ENCODE measurements at places on chromosomes 16 and 17.

- DNase-seq, result no peak
These were observed 183.6 kb upstream of the PMFBP1 start for GRCh38 chr16:72355561-72355960.

DNA sequence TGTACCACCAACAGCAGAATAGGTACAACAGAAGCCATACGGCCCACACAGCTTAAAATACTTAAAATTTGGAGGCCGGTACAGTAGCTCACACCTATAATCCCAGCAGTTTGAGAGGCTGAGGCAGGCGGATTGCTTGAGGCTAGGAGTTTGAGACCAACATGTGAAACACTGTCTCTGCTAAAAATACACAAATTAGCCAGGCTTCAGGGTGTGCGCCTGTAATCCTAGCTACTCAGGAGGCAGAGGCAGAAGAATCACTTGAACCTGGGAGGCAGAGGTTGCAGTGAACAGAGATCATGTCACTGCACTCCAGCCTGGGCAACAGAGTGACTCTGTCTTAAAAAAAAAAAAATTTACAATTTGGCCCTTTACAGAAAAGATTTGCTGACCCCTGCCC lies 17.0 kb downstream of the GFOD2 start:
- DNase-seq, result no peak

DNA sequence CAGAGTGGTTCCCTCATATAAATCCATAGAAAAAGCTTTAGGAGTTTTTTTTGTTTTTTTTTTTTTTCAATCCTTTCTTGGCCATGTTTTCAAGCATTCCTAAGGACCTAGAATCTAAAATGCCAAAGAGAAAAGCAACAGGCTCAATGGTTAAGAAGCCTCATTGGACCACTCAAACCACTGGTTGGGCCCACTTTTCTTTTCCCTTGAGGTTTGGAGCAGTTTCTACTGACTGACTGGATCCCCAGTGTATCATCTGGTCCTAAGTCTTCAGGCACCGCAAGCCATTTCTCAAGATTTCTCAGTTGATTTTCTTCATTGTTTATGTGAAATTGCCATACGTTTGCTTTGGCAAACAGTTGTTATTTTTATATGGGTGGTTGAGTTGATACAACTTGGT lies 14.4 kb downstream of the METTL9 start:
- no peak for DNase-seq

- DNase-seq, result no peak
These were observed 317 bp downstream of the TEFM start for GRCh38 chr17:30905742-30906100.

- DNase-seq, result no peak
These were observed 42.2 kb upstream of the GSE1 start for GRCh38 chr16:85570735-85571562.

DNA sequence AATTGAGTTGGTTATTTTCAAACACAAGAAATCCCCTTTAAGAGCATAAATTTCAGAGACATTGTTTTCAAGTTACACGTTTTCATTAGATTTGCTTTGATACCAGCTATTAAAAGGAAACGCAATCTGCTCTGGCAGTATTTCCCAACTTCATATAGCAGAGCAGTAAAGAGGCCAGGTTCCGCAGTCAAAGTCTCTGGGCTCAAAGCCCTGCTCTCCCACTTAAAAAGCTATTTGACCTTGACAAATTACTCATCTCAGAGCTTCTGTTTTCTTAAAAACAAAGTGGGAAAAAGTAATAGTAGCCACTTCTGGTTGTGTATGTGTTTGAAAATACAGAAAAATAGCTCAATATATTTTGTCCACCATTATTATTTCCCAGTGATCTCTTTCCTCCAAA lies 89.7 kb upstream of the CDYL2 start:
- no peak for DNase-seq

GRCh38 chr17:3002538-3003295 lies 60.7 kb downstream of the OR1D5 start:
- no peak for DNase-seq

DNA sequence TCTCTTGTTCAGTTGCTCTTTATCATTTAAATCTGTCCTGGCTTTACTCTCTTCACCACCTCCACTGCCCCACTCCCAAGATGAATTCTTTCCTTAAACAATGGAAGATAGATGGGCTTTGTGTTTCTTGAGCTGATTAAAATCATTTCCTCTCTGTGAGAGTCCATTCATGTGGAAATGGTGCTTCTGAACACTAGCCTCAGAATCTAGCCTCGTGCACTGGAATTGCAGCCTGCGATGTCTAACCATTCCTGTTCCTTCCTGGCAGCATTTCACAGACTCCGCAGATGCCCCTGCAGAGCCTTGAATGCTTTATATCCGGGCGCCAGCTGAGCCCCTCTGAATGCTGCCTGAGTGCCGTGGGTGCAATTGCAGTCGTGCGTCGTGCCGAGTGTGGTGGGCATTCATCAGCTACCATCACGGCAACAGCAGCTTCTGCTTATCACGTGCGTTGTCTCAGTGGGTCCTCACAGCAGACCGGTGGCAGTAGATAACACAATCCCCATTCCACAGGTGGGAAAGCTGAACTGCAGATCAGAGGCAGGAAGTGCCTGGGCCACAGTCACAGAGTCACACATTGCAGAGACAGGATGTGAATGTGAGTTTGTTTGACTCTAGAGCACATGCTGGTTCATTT lies 172.8 kb upstream of the WSCD1 start:
- DNase-seq, result no peak

GRCh38 chr17:40130352-40131042 lies 8.7 kb downstream of the MSL1 start:
- no peak for DNase-seq

DNA sequence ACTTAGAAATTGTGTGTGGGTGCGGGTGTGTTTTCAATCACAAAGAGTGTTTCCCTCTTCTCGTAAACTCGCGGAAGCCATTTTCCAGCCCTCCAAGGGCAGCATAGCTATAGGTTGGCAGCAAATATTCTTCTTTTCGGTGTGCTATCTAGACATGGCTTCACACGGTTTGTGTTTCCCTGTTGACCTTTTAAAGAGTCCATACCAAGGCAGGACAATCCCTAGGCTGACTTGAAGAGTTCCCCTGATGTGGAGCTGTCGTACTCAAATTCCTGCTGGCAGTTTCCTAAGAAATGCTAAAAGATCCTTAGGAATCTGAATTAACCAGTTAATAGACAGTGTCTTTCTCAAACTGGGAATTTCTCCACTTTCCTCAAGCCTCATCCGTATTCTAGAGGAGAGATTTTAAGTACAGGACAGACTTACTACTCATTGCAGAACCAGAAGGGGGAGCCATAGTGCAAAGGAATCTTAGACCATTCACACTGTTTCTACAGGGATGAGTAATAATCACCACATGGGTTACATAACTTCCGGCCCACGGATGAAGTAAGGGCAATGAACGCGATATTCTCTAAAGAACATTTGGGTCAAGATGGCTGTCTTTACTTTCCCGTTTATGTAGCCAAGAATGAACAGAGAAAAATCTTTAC lies 288.6 kb upstream of the ELAC2 start:
- no peak for DNase-seq

GRCh38 chr16:68972720-68973119 lies 129.4 kb downstream of the TANGO6 start:
- no peak for DNase-seq

- DNase-seq, result no peak
These were observed 260.0 kb downstream of the PHKB start for GRCh38 chr16:47721006-47721637.
